Colonic mucosa (tissue), 4 donors: ENCODE measurements at places on chromosomes 3 and 15.

DNA sequence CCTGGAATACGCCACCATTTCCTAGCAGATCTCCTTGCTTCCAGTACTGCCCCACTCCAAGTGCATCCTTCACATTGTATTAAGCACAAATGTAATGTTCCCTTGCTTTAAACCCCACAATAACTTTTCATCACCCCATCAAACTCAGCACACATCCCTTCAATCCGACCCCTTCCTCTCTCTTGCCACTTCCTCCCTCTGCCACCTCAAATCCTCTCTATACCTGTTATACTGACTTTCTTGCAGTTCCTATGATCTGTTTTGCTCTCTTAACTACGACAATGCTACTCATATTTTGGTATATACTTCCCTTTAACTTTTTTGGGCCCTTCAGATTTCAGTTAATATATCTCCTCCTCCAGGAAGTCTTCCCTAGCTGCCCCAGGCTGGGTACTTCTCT is 14.1 kb downstream of the PARL start:
- DNase-seq, result no peak

- DNase-seq, result no peak
These were observed 422.2 kb downstream of the GBE1 start for GRCh38 chr3:81339040-81339845.

DNA sequence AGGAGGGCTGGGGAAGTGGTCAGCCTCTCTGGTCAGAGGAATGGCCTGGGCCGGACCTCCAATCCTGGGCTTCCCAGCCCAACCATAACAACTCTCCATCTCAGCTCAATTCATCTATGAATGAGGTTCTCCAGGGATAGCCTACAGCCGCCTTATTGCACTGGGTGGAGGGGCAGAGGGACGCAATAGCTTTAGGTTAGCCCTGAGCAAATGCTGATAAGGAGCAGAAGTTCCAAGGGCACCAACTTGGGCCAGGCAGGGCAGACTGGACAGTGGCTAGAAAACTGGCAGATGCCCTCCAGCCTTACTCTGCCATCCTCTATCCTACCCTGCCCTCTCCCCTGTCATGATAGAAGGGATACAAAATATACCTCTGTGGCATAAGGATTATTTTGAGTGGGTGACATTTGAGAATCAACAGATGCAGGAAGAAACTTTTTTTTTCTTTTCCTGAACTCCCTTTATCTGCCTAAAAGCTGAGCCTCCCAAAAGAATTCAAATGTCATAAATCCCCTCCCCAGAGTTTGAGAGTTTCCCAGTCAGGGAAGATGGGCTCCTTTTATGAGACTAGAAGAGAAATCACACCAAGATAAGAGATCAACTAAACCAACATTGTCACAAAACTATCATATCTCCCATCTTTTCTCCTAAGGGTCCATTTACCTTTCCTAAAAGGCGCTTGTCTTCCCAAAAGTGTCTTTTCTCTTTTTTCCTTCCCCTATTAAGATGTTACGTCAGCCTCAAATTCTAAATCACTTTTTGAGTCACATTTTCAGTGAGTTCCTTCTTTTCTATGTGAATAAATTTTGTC is 40.4 kb upstream of the C15orf39 start:
- DNase-seq, result no peak

DNA sequence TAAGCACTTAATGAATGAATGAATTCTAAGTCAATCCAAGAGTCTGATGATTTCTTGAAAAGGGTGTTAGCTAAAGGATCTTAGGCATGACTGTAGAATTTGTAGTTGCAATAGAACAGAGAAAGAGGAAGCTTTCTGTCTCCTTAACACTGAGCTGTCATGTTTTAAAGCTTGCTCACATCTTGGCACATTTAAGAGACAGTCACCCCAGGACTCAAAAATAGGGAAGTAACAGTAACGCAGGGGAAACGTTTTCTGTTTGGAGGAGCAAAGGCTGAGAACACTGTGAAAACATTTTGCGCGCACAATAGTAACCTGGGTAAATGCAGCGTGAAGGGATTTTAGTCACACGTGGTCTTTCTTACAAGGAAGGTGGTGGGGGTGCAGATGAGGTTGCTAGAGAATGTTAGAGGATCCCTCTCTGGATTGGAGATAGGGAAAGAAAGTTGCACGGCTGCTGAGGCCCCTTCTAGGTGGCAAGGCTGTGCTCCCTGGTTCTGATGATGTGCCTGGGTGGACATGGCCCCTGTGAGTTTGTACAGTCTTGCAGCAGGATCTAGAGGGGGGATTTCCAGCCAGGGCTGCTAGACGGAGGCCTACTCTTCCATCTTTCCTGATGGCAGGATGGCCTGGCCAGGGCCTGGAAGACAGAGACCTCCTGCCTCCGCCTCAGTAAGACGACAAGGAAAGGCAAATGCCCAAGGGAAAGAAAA is 12.0 kb downstream of the STARD5 start:
- no peak for DNase-seq

DNA sequence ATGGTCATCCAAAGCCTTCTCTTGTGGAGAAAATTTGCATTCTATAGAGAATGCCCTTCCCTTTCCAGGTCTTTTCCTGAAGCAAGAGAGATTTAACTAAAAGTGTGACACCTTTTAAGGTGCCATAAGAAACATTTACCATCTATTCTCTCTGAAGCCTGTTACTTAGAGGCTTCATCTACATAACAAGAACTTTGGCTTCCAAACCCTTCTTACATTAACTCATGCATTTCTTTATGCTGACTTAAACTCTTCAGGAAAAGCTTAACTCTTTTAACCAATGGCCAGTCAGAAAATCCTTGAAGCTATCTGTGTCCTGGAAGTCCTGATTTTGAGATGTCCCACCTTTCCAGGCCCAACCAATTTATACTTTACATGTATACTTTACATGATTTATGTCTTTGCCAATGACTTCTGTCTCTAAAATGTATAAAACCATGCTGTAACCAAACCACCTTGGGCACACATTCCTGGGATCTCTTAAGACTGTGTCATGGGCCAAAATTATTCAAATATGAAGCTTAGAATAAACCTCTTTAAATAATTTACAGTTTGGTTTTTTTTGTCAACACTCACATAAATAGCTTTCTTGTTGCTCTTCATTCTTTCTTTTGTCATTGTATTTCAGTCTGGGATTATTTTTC is 472.6 kb upstream of the NECTIN3 start:
- no peak for DNase-seq

DNA sequence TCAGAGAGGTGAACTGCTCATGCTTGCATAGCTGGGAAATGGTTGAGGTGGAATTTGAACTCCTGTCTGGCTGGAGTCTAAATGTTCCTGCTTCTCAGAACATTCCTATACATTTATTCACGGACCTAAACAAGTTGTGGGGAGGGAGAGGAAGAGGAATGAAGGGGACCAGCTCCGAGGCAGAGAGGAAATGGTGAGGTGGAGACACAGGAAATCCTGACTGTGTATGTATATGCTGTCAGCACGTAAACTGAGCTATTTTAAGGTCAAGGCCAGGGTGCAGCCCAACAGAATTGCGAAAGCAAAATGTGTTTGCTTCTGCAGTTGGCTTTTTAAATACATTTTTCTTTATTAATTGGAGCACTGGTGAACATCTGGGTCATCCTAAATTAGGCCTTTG is 74.1 kb upstream of the POMGNT2 start:
- peak; percentile 61 for DNase-seq

GRCh38 chr3:18127859-18128681 is 297.1 kb downstream of the SATB1 start:
- DNase-seq, result no peak

DNA sequence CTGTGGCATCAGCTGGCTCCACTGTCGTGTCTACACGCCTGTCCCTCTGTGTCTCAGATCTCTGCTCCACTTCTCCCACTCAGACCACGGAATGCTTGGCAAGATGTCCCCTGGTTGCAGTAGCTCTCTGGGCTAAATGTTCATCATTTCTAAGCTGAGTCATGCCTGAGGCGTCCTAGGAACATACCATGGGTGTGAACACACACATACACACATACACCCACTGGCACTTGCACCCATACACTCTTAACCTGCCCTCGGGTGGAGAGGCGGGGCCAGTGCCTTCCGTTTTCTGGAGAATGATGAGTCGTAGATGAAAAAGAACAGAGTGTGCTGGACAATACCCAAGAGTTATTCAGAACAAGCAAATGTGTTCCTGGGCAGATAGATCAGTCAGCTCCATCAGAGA is 72.4 kb downstream of the SENP2 start:
- DNase-seq, result no peak

DNA sequence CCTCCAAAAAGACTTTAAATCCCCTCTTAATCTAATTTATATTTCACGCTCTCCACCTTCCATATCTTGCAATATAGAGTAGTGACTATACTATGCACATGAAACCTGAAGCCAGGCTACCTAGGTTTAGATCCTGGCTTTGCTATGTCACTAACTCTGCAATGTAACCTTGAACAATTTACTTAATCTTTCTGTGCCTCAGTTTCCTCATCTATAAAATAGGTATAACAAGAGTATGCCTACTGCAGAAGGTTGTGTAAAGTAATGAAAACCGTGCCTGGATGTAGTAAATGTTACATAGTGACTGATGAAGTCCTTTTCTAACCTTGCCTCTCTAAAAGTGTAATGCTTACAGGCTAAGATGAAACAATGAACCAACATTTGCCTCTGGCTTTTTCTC is 18.5 kb downstream of the HERC1 start:
- no peak for DNase-seq

DNA sequence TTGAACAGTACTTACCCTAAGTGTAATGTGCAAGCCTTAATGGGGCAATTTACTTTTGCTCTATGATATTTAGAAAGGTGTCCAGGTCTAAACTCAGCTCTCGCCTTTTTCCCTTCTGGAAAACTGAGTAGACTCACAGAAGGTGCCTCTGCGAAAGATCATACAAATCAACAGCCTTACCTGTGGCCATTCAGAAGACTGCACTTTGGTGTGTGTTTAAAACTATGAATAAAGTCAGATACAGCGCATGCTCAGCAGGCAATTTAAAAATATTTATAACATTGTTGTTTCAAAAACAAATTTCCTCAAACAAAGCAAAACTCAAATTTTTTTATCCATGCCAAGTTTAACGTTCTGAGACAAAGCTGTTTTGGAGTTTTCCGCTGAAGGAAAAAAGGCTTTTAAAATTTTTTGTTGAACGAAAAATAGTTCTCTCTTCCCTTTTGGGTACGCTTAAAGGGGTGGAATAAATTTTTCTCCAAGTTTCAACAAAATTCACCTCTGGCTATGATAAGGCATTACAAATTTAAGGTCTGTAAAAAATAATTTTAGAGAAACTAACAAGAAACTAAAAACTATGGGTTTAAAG is 156.3 kb downstream of the TIGIT start:
- no peak for DNase-seq

GRCh38 chr3:162141272-162141791 is 644.7 kb downstream of the OTOL1 start:
- no peak for DNase-seq

DNA sequence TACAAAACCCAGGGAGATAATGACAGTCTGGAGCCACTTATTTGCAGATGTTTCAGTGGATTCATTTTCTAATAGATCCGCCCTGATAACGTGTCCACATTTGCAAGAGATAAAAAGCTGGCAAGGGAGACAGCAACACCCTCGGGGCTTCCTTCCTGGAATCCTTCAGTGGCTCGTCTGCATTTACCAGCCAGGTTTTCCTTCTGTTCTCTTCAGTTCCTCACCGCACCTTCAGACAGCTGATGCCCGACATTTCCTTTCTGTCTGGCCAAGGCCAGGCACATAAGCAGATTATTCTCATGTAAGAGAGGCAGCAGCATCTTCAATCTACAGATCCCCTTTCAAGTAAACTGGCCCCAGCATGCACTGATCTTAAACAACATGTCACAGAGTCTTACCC is 56.2 kb upstream of the SPATA12 start:
- DNase-seq, result no peak

- no peak for DNase-seq
These were observed 449.9 kb upstream of the NR2F2 start for GRCh38 chr15:95880630-95881029.

DNA sequence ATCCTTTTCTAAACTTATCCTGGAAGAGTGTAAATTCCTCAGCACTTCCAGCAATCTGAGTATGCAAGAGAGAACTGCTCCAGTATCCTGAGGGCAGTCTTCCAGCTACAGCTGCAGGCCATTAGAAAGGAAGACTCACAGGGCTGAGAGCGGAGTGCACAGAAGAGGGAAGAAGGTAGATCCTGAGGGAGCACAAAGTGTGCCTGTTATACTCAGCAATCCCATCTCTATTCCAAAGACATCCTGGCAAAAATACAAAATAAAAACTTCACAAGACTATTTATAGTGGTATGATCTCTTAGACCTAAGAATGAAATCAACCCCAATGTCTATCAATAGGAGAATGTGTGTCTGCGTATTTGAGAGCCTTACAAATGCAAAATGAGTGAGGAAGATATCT is 292.0 kb downstream of the ZIC1 start:
- no peak for DNase-seq

GRCh38 chr3:19652336-19652735 is 281.7 kb downstream of the EFHB start:
- no peak for DNase-seq

DNA sequence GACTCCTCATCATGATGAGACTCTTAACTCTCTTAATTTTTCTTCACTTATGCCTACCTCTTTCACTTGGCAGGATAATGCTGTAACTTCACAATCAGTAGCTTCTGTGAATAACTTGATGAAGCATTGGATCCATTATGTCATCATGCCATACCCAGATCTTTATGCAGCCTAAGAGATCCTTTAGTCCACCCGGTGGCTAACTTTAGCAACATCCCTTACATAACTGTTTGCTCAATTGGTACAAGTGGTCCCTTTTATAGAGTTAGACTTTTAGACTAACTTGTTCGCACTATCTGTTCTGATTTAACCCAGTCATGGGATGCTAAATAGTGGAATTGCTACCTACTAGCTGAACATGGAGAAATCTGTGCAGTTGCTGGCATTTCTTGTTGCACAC is 184.5 kb downstream of the USP13 start:
- DNase-seq, result no peak

DNA sequence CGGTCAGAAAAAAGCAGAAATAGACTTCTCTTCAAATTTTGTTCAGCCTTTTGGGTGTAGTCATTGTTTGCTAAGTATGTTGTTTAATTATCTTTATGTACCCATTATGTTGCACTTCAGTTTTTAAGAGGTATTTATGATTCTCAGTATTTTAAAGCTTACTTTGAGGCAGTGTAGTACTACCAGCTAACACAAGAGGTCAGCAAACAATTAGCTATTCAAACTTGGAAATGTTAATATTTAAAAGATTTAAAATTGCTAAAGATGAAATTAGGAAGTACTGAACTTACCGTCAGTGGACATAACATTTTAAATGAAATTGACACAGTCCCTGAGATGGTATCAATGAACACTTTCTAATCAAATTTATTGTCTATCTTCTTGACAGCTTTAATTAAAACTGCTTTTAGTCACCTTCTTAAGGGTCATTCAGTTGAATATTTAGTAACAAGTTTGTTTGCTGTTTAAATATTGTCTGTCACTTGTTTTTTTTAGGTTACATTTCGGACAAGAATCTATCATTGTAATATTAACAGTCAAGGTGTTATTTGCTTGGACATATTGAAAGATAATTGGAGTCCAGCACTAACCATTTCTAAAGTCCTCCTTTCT is 28.1 kb downstream of the NKIRAS1 start:
- no peak for DNase-seq

DNA sequence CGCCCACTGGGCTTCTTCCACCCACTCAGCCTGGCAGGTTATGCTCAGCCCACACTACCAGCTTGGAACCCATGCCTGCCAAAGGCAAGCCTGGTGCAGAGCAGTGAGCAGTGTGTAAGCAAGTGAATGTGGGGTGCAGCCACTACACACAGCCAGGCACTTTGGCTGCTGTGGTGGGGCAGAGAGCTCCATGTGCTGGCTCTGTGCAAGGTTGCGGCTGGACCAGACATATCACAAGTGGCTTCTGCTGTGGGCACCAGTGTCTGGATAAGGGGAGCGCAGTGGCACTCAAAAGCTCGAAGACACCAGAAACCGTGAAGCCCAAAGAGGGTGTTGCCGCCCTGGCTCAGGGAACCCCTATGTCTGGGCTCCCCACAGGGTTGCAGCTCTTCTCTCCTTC is 563.7 kb downstream of the SI start:
- DNase-seq, result no peak
